CD8-positive, alpha-beta memory T cell (primary cell): ENCODE measurements at places on chromosomes 1 and 21. TPM values are rescaled to one million over a fixed set of nuclear protein-coding genes. Genes with fewer than 3 reads are reported as not detected.

Gene ZBTB37
- 1.3 TPM for polyA plus RNA-seq

DNA sequence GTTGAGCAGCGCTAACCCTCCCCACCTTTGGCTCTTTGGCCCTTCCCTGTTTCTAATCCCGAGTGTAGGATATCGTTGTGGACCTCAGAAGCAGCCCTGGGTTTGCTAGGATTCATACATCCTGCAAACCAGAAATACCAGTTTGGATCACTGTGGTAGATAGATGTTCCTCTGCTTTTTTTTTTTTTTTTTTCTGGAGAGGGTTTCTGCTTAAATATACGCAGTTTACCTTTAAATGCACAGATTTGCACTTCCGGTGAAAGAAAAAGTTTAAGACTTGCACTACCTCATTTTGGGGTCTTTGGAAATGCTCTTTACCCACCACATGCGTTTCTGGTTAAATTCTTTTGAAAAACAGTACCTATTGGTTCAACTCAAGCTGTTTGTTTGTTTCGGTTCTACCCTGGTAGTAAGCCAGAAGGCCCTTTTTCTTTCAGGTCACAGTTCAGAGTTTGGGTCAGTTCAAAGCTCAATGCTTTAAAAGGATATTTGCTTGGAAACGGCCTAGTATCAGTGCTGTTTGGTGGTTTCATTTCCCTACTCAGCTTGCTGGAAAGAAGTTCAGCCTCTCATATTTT is 908 bp downstream of the DDI2 start:
- peak; percentile 11 for DNase-seq

DNA sequence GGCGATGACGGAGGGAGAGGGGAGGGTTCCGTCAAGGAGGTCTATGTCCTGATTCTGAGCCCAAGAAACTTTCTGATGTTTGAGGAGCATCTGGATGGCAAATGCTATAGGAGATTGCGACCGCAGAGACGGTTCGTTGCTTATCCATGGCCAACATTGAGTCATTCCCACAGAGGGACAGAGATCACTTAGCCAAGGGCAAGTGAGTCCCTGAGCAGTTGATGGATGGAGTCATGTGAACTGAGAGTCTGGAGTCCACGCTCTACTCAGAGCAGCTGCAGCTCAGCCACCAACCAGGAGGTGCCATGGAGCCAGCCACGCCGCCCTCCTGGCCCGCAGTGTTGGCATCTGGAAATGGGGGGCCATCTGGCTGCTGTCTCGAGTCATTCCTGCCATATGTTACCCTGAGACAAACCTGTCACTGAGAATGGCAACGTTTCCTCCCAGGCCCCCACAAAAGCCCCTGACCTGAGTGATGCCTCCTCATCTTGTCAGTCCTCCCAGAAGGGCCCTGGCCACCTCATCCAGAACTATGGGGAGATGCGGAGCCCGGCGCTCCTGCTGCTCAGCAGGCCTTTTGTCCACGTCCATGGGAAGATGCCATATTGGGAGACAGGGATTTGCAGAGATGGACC is 58.6 kb downstream of the ATP5PO start:
- DNase-seq: no peak

DNA sequence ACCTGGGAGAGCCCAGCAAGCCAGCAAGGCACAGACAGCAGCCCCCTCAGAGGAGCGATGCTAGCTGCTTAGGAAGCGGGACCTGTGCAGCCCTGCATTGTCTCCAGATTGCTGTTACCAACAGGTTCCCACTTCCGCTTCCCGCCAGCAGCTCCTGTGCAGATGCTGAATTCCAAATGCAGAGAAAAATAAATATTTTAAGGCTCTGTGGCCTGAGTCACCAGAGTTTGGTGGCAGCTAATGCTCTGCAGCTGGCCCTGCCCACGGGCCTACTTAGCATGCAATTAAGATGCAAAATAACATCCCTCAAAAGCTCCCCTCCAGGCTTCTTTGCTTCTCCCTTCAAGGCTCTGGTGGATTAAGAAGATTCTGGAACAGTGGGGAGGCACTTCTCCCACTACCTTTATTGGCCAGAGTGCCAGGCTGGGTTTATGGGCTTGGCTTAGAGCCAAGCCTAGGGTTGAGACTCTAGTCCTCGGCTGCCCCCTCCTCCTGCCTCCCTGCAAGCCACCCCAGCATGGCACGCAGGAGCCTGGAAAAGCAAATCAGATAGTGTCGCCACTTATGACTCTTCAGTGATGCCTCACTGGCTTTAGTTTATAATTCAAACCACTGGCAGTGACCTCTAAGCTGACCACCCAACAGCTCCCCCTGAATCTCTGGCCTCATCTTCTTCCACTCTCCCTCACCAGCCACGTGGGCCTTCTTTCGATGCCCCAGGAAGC is 207.1 kb upstream of the ZC3H12A start:
- no peak for DNase-seq

- DNase-seq: no peak
These were observed 30.7 kb downstream of the TUFT1 start for GRCh38 chr1:151570819-151571218.

DNA sequence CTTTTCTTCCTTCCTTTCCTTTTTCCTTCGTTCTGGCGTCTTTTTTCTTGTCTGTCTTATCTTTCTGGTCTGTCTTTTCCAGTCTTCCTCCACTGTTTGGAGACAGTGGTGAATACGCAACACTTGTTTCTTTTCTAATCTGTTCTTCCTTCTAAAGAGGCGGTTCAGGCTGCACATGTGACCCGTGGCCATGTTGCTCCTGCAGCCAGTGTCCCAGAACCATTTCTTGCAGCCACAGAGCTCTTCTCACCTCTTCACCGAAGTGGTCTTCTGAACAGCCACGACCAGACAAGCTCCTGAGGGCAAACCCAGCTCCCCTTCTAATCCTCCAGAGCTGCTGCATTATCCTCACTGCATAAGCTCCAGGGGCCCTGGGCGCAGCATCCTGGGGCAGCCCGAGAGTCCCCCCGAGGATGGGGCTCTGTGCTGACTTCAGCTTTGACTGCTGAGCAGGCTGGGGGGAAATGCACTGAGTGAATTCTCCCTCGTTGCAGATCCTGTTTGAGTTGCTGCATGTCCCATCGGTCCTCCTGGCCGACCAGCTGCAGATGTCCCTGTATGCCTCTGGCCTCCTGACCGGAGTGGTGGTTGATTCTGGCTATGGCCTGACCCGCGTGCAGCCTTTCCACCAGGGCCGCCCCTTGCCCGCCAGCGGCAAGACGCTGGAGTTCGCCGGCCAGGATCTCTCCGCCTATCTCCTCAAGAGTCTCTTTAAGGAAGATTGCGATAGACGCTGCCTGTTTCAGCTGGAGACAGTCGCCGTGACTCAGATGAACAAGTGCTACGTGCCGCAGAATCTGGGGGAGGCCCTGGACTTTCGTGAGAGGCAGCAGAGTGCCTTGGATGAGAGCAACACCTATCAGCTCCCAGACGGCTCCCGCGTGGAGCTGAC is 70.4 kb downstream of the ACTL8 start:
- DNase-seq: no peak

Gene PODN
- polyA plus RNA-seq: 0.53 TPM

DNA sequence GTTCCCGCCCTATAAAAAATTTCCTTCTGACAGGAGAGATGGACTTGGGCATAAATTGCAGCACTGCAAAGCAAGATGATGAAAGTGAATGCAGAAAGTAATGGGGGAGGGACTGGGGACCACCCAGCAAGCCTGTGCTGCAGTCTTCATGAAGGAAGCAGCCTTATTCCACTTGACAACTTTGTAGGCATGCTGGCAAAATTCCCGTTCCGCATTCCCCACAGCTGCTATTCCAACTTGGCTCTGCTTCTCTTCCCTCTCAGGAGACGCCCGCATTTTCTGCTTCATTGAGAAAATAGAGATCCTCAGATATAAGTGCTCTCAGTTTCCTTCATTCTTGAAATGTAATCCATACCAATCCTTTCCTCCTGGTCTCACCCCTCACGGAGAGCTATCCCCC is 2.4 kb downstream of the HMGB4 start:
- DNase-seq: no peak

- DNase-seq: no peak
These were observed 3.0 kb upstream of the NAV1 start for GRCh38 chr1:201535919-201536245.

Gene PTGFR
- not detected for polyA plus RNA-seq

- DNase-seq: no peak
These were observed 244.0 kb upstream of the DMRTA2 start for GRCh38 chr1:50667272-50667671.

DNA sequence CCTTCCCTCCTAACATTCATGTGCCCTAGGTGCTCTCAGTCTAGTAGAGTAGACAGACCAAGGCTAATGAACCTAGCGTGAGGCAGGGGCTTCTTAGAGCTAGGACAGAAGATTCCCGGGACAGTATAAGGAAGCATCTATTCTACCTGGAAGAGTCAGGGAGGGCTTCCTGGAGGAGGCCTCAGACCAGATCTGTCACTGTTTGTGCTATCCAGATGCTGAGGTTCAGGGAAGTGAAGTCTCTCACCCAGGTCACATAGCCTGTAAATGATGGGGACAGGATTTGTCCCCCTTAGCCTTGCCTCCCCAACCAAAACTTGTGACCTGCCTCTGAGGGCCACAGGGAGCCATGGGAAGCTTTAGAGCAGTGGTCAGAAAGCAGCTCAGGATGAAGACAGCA is 20.7 kb downstream of the ACTL8 start:
- DNase-seq: no peak

DNA sequence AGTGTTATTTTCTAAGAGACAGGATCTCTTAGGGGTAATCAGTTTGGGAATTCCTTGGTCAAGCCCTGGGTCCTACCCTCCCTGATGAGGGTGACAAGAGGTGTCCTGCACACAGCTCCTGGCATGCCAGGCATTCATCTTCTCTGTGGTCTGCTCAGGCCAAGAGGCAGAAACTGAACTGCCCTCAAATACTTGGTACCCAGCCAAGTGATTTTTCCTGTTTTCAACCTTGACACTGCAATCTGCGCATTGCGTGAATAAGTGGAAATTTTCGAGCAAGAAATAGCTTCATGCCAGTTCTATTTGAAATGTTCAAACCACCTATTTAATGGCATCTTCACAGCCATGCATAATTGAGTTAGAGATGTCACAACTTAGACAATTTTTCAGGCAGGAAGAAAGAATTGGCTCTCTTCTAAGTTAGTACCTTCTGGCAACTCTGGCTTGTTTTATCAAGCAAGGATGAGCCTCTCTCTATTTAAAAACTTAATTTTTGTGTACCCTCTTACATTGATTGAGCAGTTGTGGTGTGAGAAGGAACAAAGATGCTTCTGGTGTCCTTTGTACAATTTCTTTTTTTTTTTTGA is 27.0 kb downstream of the DNM3 start:
- no peak for DNase-seq

- DNase-seq: no peak
These were observed 15.6 kb downstream of the IGFN1 start for GRCh38 chr1:201206176-201206575.

Gene OR10J1
- polyA plus RNA-seq: not detected

GRCh38 chr1:107706182-107706581 is 258.8 kb downstream of the VAV3 start:
- no peak for DNase-seq

Gene IL12RB2
- polyA plus RNA-seq: 6.8 TPM

DNA sequence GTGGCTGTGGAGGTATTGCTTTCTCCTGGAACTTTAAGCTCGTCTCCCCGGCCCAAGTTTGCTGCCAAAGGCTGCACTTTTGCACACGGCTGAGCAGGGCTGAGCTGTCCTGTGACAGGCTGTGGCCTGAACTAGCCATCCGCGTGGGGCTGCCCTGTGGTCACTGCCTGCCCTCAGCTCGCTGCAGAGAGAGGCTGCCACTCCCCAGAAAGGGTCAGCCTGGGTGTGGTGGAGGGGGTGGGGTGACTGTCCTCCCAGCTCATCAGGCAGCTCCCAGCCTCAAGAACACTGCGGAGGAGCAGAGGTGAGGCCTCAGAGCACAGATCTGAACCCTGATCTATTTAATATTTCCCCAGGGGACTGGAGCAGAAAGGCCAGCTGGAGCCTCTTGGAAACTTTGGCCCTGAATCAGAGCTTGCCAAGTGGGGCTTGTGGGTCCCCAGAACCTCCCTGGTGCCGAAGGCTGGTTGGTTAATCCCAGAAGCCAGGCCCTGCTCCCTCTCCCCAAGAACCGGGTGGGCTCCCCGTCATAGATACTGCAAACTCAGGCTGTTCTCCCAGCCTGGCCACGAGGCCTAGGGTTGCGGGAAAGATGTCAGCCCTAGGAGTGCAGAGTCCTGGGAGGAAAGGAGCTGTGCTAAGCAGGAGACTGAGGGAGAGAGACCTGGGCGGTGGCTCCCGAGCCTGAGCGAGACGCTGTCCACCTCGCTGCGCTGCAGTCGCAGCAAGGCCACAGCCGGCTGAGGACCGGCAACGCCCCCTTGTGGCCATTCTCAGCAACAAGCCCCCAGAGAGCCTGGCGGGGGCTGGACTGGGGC is 125.1 kb upstream of the IPO9 start:
- DNase-seq: peak; percentile 39

GRCh38 chr1:219773775-219774174 is 154.6 kb downstream of the SLC30A10 start:
- no peak for DNase-seq

Gene RHEX
- not detected for polyA plus RNA-seq

- DNase-seq: no peak
These were observed 12.0 kb upstream of the SYT14 start for GRCh38 chr1:209926045-209926444.

GRCh38 chr1:54671985-54672608 is 30.5 kb downstream of the MROH7 start:
- peak; percentile 70 for DNase-seq

GRCh38 chr1:243269461-243269801 is 13.6 kb downstream of the SDCCAG8 start:
- no peak for DNase-seq

Gene ALX3
- not detected for polyA plus RNA-seq

DNA sequence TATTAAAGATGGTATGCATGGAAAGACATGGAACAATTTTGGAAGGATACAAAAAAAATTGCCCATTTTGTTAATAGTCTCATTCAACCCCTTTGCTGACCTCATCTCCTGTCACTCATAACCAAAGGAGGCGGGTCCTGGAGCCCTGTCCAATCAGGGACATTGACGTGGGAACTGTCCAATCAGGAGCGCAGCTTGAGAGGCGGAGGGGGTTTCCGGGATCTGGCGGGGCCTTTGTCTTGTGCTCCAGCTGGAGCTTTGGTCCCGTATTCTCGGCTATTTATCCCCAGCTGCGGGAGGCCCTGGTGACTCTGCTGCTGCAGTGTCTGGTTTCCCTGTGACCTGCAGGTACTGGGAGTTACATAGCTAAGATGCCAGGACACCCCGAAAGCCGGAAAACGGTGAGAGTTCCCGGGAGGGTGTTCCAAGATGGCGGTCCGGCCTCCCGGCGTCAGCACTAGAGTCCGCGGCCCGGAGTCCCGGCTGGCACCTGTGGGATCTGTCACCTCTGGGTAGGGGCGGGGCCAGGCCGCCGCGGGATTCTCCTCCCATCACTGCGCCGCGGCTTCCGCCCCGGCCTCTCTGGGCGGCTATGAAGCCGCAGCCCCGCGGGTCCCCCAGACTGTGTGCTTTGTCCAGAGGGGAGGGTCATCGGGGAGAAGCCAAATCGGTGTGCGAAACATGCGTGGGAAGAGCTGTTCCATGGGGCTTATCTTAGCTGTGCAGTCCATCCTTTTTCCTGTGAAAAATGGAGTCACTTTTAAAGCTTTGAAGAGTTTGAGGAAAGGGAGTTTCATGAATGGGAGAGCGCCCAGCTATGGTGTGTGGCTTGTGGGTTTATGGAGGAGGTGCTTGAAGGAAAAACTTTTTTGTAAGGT is at the start of gene ZNF678:
Gene ZNF678, plus strand, starts transcription at position 233 of the 878 bp plus-strand sequence. CDS start 87,436 bp downstream, outside the sequence.
- DNase-seq: peak; percentile 76
